ENCODE measurements at places on chromosomes 1 and 21.

DNA sequence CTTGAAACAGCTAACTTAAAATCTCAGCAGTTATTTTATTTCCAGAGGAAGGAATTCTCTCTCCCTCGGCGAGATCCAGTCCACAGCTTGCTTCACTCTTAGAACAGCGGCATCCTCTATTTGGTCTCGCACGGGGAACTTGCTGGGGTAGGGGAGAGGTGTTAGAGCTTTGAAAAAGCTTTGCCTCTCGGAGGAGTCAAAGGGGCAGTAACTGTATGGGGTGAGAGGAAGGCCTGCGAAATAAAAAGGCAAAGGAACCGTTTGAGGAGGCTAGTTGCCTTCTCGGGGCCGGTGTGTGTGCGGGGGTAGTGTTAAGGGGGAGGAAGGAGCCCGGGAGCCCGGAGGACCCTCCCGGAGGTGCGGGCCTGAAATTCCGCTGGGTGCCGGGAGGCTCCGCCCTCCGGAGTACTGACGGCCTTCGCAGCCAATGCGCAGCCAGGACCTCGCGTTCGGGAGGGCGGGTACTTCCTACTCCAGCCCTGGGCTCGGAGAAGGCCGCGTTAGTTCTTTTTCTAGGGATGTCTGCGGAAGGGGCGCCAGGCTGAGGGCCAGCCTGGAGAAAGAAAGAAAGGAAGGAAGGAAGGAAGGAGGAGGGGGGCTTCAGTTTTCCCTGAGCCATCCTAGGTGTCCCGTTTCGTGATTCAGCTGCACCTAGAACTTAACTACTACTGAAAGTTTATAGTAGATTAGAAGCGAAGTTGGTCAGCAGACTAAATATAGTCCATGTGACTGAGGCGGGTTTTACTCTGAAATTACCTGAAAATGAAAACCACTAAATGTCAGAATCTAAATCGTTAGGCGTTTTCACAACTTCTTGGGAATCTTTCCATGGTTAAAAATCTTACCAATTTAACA is 2.2 kb downstream of the NEK7 start:
- DNase-seq, result peak; percentile 70

DNA sequence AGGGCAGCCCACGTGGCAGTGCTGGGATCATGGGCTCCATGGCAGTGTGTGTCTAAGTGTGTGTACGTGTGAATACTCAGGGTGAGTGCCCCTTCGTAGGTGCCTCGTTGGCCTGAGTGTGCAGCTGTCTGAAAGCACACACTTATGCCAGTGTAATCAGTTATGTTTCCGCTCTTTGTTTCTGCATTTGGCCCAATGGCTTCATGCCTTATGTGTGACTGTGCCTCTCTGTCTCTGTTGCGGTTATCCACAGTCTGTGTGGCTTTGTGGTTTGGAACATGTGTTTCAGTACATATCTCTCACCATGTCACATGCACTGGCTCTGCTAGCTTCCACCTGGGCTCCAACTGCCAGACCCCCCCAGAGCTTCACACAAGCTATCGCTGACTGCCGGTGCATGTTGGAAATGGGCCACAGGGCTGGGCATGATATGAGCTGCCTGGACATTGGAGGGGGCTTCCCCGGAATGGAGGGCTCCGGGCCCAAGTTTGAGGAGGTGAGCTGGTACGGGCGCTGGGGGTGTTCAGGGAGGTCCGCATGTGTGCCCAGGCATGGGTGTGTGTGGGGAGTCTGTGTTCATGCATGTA is 70.3 kb upstream of the TINAGL1 start:
- no peak for DNase-seq

DNA sequence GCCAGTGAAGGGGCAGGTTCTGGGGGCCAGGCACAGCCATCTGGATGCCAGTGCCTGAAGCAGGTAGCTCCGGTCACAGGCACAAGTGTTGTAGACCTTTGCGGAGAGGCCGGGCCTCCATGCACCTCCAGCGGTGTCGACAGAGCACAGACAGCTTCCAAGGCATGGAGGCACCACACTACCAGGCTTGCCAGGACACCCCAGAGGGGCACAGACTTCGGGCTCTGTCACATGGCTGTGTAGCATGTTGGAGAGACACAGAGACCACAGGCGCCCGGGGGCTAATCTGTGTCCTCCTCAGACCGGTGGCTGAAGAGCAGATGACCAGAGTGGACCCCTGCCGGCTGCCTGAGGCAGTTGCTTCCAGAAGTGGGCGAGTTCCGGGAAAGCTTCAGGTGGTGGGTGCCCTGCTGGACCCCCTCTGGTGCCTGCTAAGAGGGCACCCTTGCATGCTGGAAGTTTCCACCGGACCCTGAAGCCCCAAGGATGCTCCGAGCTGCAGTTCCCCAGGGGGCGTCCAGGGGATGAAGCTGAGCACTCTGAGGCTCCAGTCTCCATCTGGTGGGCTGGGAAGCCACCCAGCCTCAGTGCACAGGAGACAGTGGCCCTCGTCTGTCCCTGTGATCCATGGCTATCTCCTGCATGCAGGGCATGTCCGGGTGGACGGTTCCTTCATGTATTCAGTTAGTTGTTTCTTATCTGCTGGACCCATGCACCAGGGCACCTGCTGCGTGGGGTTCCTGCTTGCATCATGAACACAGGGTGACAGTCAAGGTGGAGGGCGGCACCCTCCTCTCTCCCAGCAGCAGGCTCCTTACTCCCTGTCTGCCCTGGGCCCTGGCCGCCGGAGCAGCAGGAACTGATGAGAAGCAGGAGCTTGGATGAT is 82.4 kb downstream of the OBSCN start:
- no peak for DNase-seq

GRCh38 chr21:29436143-29436542 is 137.4 kb downstream of the BACH1 start:
- DNase-seq, result no peak

DNA sequence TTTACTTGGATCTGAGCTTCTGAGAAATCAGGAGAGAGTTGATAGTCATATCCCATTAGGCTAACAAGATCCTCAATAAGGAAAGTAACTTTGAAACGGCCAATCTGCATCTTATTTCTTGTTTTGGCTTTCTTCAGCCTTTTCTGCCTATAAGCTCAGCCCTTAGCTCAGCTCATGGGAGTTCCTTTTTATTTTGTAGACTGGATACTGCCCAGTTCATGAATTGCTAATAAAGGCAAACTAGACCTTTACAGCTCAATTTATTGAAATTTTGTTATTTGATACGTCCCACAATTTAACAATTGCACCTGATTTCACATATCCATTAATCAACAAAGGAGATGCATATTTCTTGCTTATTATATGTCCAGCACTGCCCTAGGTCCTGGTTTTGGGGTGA is 22.7 kb downstream of the NENF start:
- no peak for DNase-seq

- DNase-seq, result no peak
These were observed 5.7 kb downstream of the SMG5 start for GRCh38 chr1:156276966-156277381.

GRCh38 chr1:40315795-40316594 is 1.1 kb downstream of the COL9A2 start:
- DNase-seq, result no peak

DNA sequence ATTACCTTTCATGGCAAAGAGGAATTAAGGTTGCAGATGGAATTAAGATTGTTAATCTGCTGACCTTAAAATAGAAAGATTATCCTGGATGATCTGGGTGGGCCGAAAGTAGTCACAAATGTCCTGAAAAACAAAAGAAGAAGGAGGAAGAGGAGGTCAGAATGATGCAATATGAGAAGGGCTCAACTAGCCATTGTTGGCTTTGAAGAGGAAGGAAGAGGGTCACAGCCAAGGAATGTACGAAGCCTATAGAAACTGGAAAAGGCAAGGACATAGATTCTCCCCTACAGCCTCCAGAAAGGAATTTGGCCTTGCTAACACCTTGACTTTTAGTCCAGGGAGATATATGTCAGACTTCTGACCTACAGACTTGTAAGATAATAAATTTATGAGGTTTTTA is 39.4 kb upstream of the FMOD start:
- DNase-seq, result no peak

GRCh38 chr1:155079487-155080311 is 1.1 kb downstream of the EFNA3 start:
- no peak for DNase-seq

DNA sequence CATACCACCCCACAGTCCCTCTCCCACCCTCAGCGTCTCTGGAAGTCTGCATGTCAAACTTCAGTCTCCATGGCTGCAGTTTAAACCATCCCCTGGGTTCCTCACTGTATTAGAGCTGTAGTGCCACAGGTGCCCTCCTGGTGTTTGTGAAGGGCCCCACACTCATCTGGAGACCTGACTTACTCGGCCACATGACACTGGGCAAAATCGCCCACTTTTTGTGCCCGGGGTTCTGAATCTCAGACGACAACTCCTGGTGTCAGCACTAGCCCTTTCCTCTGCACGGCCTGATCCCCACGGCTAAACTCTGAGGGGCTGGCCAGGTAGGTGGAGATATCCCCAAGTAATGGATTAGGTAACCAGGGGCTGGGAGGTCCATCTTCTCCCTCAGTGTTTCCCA is 6.5 kb downstream of the INKA2 start:
- no peak for DNase-seq

DNA sequence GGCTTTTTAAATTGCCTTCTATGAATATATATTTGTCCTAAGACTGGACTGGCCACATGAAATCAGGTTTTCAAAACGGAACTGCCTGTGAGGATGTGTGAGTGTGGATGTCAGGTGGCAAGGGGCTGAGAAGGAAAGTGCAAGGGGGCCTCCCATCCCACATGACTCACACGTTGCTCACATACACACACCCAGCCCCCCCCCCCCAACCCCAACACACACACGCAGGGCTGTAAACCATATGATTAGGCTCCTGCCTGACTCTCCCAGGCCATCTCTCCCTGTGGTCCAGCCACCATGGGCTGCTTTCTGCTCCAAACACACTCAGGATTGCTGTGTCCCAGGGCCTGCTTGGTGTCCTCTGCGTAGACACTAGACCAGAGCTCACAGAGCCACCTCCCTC is 22.4 kb downstream of the DEGS1 start:
- DNase-seq, result no peak

GRCh38 chr1:29648798-29649188 is 412.5 kb downstream of the PTPRU start:
- no peak for DNase-seq

- peak; percentile 30 for DNase-seq
These were observed 17.6 kb upstream of the ALX3 start for GRCh38 chr1:110087812-110088738.

- no peak for DNase-seq
These were observed 428.3 kb upstream of the ZRANB2 start for GRCh38 chr1:71509051-71509595.

GRCh38 chr1:42851420-42851819 is 5.0 kb downstream of the ZNF691 start:
- no peak for DNase-seq

DNA sequence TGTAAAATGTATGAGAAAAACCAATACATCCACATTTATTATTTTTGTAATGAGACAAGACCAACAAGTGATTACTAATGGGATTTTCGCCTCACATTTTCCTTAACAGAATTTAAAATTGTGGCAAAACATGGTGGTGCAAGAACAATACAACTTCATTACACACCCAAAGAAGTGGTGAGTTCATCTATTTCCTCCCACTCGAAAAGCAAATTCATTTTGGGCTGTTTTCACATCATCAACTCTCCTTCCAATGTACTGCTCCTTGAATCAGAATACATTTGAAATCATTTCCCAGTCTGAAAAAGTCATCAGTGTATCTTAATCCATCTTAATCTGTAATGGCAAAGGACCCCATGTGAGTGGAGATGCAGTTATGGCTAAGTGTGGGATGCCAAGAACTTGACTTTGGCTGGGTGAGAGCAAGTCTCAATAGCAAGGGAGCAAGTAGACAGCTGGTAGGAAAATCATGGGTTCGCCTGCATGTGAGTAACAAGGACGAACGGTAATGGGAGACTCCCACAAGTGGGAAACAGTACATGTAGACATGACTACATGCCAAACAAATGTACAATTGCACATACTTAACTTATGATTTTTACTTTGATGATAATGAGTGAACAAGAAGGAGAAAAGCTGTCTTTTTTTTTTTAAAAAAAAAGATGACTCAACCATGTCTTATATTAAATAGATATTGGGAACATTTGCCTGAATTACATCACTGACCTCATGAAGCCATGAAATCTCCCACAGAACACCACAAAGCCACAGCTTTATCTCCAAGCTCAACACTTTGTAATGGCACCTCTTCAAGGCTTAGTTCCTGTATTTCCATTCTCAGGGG is 46.0 kb downstream of the RUNX1 start:
- no peak for DNase-seq

- no peak for DNase-seq
These were observed 3.0 kb downstream of the HECTD3 start for GRCh38 chr1:45008076-45008475.

DNA sequence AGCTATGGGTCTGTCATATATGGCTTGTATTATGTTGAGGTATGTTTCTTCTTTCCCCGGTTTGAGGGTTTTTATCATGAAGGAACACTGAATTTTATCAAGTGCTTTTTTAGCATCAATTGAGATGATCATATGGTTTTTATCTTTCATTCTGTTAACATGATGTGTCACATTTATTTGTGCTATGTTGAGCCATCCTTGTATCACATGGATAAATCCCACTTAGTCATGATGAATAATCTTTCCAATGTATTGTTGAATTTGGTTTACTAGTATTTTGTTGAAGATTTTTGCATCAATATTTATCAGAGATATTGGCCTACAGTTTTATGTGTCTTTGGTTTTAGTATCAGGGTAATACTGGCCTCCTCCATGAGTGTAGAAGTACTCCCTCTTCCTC is 61.7 kb downstream of the GPR137B start:
- no peak for DNase-seq

- no peak for DNase-seq
These were observed 91.5 kb downstream of the MRPL39 start for GRCh38 chr21:25515484-25516405.
